ENCODE measurements at places on chromosomes 7 and 10. TPM values are rescaled to one million over a fixed set of nuclear protein-coding genes. Genes with fewer than 3 reads are reported as not detected.

GRCh38 chr7:121525155-121525819, 129.2 kb upstream of the FAM3C start:
- peaks cover 2% of the 10 kb centered on the region for H3K4me1 ChIP-seq
- no peak for DNase-seq
- no peaks in the 10 kb centered on the region for H3K36me3 ChIP-seq
- H3K4me3 ChIP-seq: no peak overlapping the region
- no peaks in the 10 kb centered on the region for H3K27me3 ChIP-seq
- H3K27ac ChIP-seq: no peak overlapping the region

GRCh38 chr10:22222236-22223190, 4.7 kb upstream of the EBLN1 start:
- H3K4me3 ChIP-seq: no peak overlapping the region
- H3K36me3 ChIP-seq: no peaks in the 10 kb centered on the region
- no peaks in the 10 kb centered on the region for H3K27me3 ChIP-seq
- H3K4me1 ChIP-seq: no peaks in the 10 kb centered on the region
- DNase-seq: no peak

DNA sequence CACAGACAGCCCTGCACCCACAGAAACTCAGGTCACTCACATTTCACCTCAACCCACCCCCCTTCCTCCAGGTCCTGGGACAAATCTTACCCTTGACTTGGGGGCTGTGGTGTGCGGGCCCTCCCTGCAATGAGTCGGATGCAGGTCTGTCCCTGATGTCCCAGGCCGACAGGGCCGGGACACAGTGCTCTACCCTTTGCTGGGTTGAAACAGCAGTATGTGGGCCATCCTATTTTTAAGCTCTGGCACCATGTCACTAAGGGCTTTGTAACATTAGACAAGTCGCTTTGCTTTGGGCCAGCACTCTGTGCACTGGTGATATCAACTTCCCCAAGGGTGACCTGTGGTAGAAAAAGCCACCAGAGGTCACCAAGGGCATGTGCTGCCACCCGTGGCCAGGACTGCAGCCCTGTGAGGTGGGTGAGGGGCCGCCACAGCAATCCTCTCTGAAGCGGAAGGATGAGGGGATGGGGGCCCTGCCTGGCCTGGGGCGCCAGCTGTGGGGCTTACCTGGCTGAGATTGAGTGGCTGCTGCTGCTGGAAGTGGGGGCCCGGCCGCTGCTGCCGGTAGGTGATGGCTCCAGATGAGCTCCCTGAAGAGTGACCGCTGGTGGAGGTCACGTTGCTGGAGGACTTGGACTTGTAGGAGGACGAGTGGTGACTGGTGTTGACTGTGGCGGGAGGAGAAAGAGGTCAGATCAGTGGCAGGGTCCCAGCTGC, 51.3 kb downstream of the CLEC2L start:
- H3K27me3 ChIP-seq: no peaks in the 10 kb centered on the region
- H3K4me1 ChIP-seq: no peaks in the 10 kb centered on the region
- H3K4me3 ChIP-seq: no peak overlapping the region
- no peak for DNase-seq
- no peak overlapping the region for H3K27ac ChIP-seq

- DNase-seq: no peak
- H3K36me3 ChIP-seq: no peaks in the 10 kb centered on the region
- H3K27me3 ChIP-seq: no peaks in the 10 kb centered on the region
- no peak overlapping the region for H3K4me3 ChIP-seq
- H3K27ac ChIP-seq: no peak overlapping the region
- H3K4me1 ChIP-seq: no peaks in the 10 kb centered on the region
Observed at GRCh38 chr7:96426027-96426426, 104.1 kb upstream of the SLC25A13 start.

GRCh38 chr7:155710031-155710430, 65.6 kb downstream of the RBM33 start:
- H3K27ac ChIP-seq: no peak overlapping the region
- H3K27me3 ChIP-seq: no peaks in the 10 kb centered on the region
- H3K36me3 ChIP-seq: no peaks in the 10 kb centered on the region
- no peak for DNase-seq

GRCh38 chr10:89663144-89663543, 18.1 kb upstream of the PANK1 start:
- H3K4me3 ChIP-seq: no peak overlapping the region
- DNase-seq: no peak
- no peaks in the 10 kb centered on the region for H3K36me3 ChIP-seq
- H3K27ac ChIP-seq: no peak overlapping the region
- no peaks in the 10 kb centered on the region for H3K27me3 ChIP-seq

DNA sequence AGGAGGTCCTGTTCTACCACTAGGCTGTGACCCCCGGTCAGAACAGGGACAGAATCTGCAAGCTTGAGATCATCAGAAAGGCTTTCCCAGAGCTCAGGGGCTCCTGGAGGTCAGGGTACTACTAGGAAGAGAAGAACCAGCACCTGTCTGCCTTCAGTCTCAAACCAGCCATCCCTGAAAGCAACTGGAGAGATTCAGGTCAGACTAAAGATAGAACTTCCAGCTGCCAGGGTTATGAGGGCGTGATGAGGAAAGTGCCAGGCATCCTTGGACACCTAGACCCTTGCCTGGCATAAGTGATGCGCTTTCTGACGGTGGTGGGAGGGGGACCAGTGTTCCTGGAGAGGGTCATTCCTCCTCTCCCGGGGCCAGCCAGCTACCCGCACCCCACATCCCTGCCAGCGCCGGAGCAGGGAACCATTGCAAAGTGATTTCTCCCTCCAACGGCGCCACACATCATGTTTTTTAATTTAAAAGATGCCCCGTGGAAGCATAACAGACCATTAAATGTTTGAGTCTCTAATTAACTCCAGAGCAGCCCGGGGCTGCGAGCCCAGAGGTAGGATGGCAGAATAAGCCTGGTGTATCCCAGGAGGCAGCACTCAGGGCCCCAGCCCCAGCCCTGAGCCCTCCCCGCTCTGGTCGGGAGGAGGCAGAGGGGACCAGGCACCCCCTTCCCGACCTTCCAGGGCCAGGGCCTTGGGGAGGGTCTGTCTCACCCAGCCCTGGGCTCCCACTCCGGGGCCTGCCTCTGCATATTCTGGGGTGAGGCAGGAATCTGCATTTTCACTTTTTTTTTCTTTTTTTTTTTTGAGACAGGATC, 64.0 kb downstream of the ELFN1 start:
- no peaks in the 10 kb centered on the region for H3K4me1 ChIP-seq
- no peak for DNase-seq
- no peak overlapping the region for H3K4me3 ChIP-seq
- no peak overlapping the region for H3K27ac ChIP-seq
- no peaks in the 10 kb centered on the region for H3K36me3 ChIP-seq

DNA sequence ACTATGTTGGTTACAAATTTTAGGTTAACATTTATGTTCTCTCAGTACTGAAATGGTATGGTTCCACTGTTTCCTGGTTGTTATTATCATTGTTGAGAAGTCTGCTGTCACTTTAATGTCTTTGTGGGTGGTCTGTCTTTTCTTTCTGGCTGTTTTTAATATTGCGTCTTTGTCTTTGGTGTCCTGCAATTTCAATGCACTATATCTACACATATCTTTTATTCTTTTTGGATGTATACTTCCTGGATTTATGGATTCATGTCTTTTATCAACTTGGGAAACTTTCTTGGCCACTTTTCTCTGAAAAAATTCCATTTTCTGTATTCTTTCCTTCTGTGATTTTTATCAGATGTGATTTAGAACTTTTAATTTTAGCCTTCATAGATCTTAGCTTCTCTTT, 250.2 kb downstream of the BUB3 start:
- H3K4me1 ChIP-seq: no peaks in the 10 kb centered on the region
- no peak for DNase-seq
- no peaks in the 10 kb centered on the region for H3K36me3 ChIP-seq

GRCh38 chr10:94103192-94103591, 109.5 kb downstream of the PLCE1 start:
- no peak overlapping the region for H3K27ac ChIP-seq
- no peaks in the 10 kb centered on the region for H3K36me3 ChIP-seq
- no peaks in the 10 kb centered on the region for H3K27me3 ChIP-seq
- H3K4me3 ChIP-seq: no peak overlapping the region
- DNase-seq: no peak

DNA sequence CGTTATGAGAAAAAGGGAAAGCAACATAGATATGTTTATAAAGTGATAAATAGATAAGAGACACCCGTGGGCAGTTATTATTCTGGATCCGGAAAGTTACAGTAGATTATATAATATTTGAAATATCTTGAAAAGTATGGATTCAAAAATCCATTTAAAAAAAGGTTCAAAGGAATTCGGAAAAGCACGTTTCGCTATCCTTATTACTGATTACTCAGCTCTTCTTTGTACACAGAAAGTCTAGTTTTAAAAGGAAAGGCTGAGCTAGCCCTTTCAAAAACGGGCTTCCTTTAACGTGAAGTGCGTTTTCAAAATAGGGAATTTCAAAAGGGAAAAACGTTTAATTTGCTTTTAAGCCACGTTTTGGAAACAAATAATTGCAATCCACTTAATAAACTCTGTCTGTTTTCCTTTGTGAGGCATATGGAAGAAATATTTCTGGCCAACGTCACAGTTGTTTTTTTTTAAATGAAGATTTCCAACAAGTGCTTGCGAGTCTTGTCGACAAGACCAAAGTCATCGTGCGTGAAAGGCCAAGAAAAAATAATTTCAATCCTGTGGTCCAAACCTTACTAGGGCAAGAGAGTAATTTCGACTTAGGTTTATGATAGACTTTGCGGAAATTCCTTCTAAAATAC, 2.2 kb upstream of the SKIDA1 start:
- H3K27ac ChIP-seq: peak overlapping the region; percentile 99
- no peaks in the 10 kb centered on the region for H3K36me3 ChIP-seq
- H3K4me3 ChIP-seq: peak overlapping the region; percentile 83
- DNase-seq: no peak
- H3K4me1 ChIP-seq: peaks cover 44% of the 10 kb centered on the region

DNA sequence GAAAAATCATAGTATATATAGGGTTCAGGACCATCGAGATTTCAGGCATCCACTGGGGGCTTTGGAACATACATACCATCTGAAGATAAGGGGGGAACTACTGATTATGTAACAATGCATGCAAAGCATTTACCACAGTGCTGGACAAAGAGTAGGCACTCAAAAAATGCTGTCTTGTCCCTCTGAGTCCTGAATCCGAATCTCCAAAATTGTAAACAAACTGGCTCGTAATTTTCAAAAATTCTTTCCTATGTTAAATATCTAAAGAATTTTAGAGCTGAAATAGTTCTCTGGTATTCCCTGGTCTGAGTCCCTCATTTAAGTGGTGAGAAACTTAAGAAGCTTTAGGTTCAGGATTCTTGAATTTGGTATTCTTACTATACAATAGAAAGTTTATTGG, 167.8 kb upstream of the ASAH2 start:
- peaks cover 61% of the 10 kb centered on the region for H3K4me1 ChIP-seq
- no peaks in the 10 kb centered on the region for H3K27me3 ChIP-seq
- peak overlapping the region; percentile 84 for H3K4me3 ChIP-seq

GRCh38 chr7:132419542-132419941, 156.7 kb downstream of the PLXNA4 start:
- H3K36me3 ChIP-seq: no peaks in the 10 kb centered on the region
- no peak for DNase-seq
- H3K4me3 ChIP-seq: no peak overlapping the region
- no peaks in the 10 kb centered on the region for H3K4me1 ChIP-seq

DNA sequence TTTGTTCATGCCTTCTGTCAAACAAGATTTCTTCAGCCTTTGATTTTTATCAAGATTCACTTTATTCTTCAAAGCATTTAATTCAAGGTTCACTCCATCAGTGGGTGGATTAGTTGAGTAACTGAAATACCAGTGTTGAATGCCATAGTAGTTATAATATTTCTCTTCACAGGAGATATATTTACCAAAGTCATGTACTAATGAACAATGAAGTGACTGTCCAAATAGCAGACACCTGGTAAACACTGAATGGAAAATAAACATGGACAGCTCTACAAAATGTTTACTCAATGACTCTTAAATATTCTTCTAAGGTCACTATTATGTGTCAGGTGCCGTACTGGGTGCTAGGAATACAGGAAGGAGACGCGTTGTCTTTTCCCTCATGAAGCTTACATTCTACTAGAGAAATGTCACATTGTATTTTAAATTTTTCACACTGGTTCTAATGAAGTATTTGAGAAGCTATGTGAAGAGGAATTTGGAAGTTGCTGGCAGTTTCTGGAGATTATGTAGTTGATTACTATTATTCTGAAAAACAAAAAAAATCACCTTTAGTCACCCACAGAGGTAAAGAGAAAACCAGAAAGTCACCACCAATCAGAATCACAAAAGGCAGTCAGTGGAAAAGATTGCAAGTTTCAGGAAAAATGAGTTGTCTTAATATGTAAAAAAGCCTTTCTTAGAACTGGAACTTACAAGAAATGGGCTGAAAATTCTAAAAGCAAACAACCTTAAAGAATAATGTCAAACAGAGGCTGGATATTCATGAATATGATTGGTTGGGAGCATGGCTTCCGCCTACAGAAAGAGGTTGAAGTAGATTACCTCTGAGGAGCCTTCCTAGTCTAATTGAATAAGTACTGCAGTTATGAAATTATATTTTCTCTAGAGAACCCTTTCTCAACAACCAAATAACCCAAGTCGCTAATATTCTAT, 84.5 kb downstream of the RTKN2 start:
- no peaks in the 10 kb centered on the region for H3K36me3 ChIP-seq
- no peaks in the 10 kb centered on the region for H3K27me3 ChIP-seq
- no peaks in the 10 kb centered on the region for H3K4me1 ChIP-seq
- no peak for DNase-seq
- H3K4me3 ChIP-seq: no peak overlapping the region

DNA sequence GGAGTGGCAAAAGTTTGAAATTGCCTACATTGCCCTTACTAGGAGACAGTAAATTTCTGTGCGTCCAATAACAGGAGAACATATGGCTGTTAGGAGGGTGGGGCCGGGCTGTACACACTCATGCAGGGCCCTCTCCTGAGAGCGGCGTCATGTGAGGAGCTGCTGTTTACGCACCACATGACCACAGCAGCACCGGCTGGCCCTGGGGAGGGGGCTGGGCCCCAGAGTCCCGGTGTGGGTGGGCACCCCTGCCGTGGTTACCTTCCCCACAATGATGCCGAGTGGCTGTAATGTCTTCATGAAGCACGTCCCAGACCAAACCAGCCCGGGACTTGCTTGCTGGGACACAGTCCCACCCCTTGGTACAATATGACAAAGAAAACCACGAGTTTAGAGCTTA, 308.7 kb downstream of the DNAJB6 start:
- no peak for DNase-seq
- H3K36me3 ChIP-seq: no peaks in the 10 kb centered on the region
- H3K27ac ChIP-seq: no peak overlapping the region
- H3K4me3 ChIP-seq: no peak overlapping the region

DNA sequence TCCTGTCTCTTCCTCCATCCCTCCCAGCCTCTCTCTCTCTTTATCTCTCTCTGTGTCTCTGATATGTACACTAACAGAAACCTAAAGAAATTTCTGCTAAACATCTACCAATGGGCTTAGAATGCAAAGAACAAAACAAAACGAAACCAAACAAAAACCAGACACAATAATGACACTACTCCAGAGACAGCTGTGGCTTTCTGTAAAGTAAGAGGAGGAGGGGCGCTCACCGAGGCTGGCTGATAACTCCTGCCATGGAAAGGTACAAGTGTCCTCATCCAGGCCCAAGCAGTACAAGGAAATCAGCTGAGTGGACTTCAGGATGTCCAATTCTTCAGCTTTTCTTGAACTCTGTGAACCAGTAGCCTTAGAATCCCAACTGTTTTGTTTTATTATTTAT, 70.4 kb upstream of the FZD8 start:
- no peak overlapping the region for H3K27ac ChIP-seq
- no peak for DNase-seq
- no peaks in the 10 kb centered on the region for H3K27me3 ChIP-seq
- H3K4me3 ChIP-seq: no peak overlapping the region
- no peaks in the 10 kb centered on the region for H3K4me1 ChIP-seq
- no peaks in the 10 kb centered on the region for H3K36me3 ChIP-seq

The SNX10 gene
- total RNA-seq: 5.2 TPM

The PRR15 gene
- total RNA-seq: not detected

The IRF5 gene
- total RNA-seq: 15.0 TPM

The CALHM1 gene
- not detected for total RNA-seq

The SFRP4 gene
- total RNA-seq: 56.0 TPM

The AASS gene
- total RNA-seq: 34.4 TPM

All from vagina (tissue), 2 donors.